Large intestine (tissue), 12 donors: ENCODE measurements at places on chromosomes 4 and X. TPM values are rescaled to one million over a fixed set of nuclear protein-coding genes. Genes with fewer than 3 reads are reported as not detected.

DNA sequence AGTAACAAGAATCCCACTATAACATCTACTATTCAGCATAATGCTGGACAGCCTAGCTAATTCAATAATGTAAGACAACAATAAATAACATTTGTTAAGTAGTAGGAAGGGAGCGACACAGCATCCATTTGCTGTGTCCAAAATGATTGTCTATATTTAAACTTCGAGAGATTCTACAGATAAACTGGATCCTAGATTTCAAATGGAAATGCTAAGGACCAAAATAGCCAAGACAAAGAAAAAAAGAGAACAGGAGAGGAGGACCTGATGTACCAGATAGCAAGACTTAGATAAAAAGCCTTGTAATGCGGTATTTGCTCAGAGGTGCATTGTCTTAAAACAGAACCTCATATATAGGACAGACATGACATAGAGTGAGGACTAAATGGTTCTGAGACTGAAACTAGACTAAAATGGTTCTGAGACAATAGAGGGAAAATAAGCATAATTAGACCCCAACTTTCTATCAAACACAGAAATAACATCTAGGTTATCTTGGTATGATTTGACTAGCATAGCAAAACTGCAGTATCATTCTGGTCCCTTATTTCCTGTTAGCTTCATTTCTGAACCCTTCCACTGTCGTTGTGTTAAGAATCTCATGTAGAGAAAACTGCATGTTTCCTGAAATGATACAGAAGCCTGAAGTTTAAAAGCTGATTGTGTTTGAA lies 3.8 kb downstream of the HPGDS start:
- H3K27me3 ChIP-seq, result no peaks in the 10 kb centered on the region
- no peak for DNase-seq
- H3K36me3 ChIP-seq, result no peaks in the 10 kb centered on the region
- H3K4me1 ChIP-seq, result no peaks in the 10 kb centered on the region
- H3K4me3 ChIP-seq, result no peak overlapping the region

- peaks cover 3% of the 10 kb centered on the region for H3K4me1 ChIP-seq
- no peak for DNase-seq
- H3K27me3 ChIP-seq, result no peaks in the 10 kb centered on the region
- peaks cover 3% of the 10 kb centered on the region for H3K36me3 ChIP-seq
- no peak overlapping the region for H3K4me3 ChIP-seq
- no peak overlapping the region for H3K27ac ChIP-seq
Observed at GRCh38 chr4:105845559-105845958, 49.7 kb upstream of the NPNT start.

DNA sequence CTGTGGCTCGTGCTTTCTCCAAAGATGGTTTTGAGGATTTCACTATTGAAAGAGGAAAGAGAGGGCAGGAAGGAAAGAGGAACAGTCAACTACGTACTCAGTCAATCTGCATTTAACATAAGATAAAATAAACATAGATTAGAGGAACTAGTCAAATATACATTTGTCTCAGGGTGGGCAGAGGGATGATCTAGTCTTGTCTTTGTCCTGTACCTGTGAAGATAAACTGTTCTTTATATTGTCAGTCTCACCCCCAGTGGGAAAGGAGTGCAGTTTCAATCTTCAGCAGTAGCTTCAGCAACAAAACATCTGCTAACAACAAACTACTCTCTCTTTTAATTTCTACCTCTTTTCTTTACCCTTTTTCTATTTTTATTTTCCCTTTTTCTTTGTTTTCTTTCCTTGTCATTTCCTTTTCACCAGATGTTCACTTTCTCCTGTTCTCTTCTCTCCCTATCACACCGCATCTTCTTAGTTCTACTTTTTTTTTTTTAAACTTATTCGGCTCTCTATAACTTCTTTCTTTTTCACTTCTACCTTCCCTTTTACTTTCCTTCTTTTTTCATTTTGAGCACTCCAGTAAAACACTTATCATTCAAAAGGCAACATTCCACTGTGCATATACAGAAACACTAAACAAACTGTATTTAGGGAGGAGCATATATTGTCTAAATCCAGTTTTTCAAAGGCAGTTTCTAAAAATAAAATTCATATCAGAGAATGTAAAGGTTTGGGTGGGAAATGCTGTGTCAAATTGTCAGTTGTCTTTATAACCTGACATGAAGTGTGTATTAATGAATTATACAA lies 51.4 kb upstream of the GUCY1A1 start:
- no peaks in the 10 kb centered on the region for H3K36me3 ChIP-seq
- no peak for DNase-seq
- no peak overlapping the region for H3K4me3 ChIP-seq
- no peak overlapping the region for H3K27ac ChIP-seq
- no peaks in the 10 kb centered on the region for H3K27me3 ChIP-seq
- H3K4me1 ChIP-seq, result no peaks in the 10 kb centered on the region

DNA sequence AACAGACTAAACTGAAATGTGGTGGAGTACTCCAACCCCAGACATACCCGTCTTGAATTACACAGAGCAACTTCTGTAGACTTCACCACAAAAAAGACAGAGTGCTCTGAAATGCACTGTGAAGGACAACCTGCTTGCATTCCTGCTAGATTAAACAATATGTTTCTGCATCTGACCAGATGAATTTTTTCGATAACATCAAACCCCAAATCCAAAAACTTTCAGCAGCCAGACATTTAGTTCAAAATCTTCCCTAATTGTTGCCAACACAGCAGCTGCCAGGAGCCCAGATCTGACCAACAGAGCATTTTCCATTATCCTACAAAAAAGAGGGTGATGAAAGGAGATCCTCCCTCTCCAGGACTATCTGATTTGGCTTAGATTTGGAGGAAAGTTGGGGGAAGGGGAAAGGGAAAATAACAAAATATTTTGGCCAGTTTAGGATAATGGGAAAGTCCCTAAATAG lies 356.5 kb downstream of the PDGFC start:
- H3K36me3 ChIP-seq, result no peaks in the 10 kb centered on the region
- no peaks in the 10 kb centered on the region for H3K4me1 ChIP-seq
- no peak overlapping the region for H3K4me3 ChIP-seq
- no peaks in the 10 kb centered on the region for H3K27me3 ChIP-seq

GRCh38 chrX:9926002-9926401 lies 41.2 kb upstream of the CLDN34 start:
- no peak overlapping the region for H3K4me3 ChIP-seq
- H3K4me1 ChIP-seq, result no peaks in the 10 kb centered on the region
- H3K27me3 ChIP-seq, result no peaks in the 10 kb centered on the region
- H3K36me3 ChIP-seq, result no peaks in the 10 kb centered on the region
- no peak for DNase-seq
- no peak overlapping the region for H3K27ac ChIP-seq

- DNase-seq, result peak; percentile 52
- H3K4me1 ChIP-seq, result peaks cover 6% of the 10 kb centered on the region
- no peaks in the 10 kb centered on the region for H3K27me3 ChIP-seq
- no peak overlapping the region for H3K27ac ChIP-seq
- H3K4me3 ChIP-seq, result no peak overlapping the region
Observed at GRCh38 chr4:123618606-123619005, 222.0 kb downstream of the SPRY1 start.

DNA sequence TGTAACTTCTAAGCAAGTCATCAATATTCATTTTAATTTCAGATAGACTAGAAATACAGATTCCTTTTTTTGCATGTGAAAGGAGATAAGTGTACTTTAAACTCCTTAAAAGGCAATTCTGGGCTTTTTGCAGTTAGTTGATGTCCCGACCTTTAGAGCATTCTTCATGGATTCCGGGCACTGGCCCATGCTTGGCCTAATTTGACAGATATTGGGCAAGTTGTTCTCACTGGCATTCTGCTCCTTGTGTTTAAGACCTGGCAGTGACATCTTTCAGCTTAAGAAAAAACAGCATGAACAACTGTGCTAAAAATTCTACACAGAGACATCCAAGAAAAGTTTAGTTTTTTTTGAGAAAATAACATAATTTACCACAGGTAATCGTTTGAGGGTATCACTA lies 1037.2 kb downstream of the PCDH18 start:
- no peak for DNase-seq
- no peaks in the 10 kb centered on the region for H3K36me3 ChIP-seq
- H3K27ac ChIP-seq, result no peak overlapping the region
- no peaks in the 10 kb centered on the region for H3K27me3 ChIP-seq
- no peaks in the 10 kb centered on the region for H3K4me1 ChIP-seq

- H3K4me1 ChIP-seq, result peaks cover 10% of the 10 kb centered on the region
- no peak overlapping the region for H3K4me3 ChIP-seq
- H3K27ac ChIP-seq, result no peak overlapping the region
- H3K27me3 ChIP-seq, result peaks cover 2% of the 10 kb centered on the region
- no peaks in the 10 kb centered on the region for H3K36me3 ChIP-seq
Observed at GRCh38 chr4:183078634-183079033, 20.4 kb upstream of the WWC2 start.

DNA sequence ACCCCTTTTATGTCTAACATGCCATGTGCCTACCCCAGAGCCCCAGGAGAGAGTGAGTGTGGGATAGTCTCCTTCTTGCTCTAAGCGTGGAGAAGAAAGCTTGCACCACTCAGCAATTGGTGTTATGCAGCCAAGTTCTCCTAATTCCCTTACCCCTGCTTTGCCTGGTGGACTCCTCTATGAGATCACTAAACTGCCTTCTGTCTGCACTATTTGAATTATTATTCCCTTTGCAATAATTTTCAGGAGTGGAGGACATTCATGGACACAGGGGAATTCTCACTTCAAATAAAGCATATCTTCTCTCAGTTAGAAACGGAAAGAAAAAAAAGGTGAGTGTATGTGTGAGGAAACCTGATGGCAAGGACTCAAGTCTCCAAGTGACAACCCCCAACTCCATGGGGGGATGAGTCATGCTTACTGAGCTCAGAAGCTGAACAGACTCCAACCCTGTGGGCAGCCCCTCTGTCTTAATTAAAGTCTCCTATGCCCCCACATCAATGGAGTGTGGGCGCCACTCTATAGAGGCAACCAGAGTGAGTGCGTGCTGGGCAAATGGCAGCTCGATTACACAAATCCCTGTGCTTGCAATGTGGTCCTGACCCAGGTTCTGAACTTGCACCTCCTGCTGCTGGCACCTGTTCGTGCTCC lies 381.9 kb downstream of the RAB28 start:
- H3K4me1 ChIP-seq, result no peaks in the 10 kb centered on the region
- H3K27ac ChIP-seq, result no peak overlapping the region
- DNase-seq, result no peak
- no peaks in the 10 kb centered on the region for H3K27me3 ChIP-seq
- no peaks in the 10 kb centered on the region for H3K36me3 ChIP-seq

GRCh38 chr4:30952526-30953219 lies 232.5 kb downstream of the PCDH7 start:
- peak overlapping the region; percentile 77 for H3K27ac ChIP-seq
- no peak overlapping the region for H3K4me3 ChIP-seq
- no peaks in the 10 kb centered on the region for H3K27me3 ChIP-seq
- DNase-seq, result peak; percentile 72
- no peaks in the 10 kb centered on the region for H3K36me3 ChIP-seq

GRCh38 chrX:13901354-13901753 lies 84.5 kb upstream of the GPM6B start:
- no peak for DNase-seq
- no peaks in the 10 kb centered on the region for H3K27me3 ChIP-seq
- no peaks in the 10 kb centered on the region for H3K36me3 ChIP-seq
- H3K27ac ChIP-seq, result no peak overlapping the region

Gene ARMCX5
- polyA plus RNA-seq, result 18.5 TPM

Gene COX7B
- 295 TPM for polyA plus RNA-seq

Gene PPP1R2C
- polyA plus RNA-seq, result not detected

Gene PASD1
- not detected for polyA plus RNA-seq

Gene USP17L12
- polyA plus RNA-seq, result not detected

Gene PDGFC
- polyA plus RNA-seq, result 23.5 TPM

Gene GUF1
- polyA plus RNA-seq, result 30.0 TPM
